Activated CD4-positive, alpha-beta T cell treated with anti-CD3 and anti-CD28 coated beads, Interleukin-2, amount 10 ng/mL, durations not matched to agents 7 days and 5 days (primary cell): ENCODE measurements at places on chromosomes 1 and 21.

- no peak for DNase-seq
Observed at GRCh38 chr1:89382479-89382878, 18.6 kb downstream of the GBP6 start.

GRCh38 chr1:218507355-218508002, 162.3 kb downstream of the TGFB2 start:
- DNase-seq, result no peak

DNA sequence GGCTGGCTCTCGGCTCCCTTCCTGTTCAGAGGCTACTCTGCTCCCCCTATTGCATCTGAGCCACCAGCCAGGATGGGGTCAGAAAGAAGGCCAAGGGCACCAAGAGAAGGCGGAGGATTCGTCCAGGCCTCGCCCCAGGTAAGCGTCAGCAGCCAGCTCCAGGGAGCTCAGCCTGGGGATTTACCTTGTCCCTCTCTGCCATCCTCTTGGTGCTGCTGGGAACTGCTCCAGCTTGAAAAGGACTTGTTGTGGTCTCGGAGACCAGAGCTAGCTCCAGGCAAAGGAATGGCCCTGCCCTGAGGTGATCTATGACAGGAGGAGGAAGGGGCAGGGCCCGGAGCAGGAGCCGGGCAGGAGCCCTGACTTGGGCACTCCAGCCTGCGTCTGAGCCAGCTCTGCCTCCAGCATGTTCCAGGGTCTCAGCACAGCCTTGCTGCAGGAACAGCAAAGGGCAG, 113.7 kb upstream of the IFFO2 start:
- DNase-seq, result no peak

DNA sequence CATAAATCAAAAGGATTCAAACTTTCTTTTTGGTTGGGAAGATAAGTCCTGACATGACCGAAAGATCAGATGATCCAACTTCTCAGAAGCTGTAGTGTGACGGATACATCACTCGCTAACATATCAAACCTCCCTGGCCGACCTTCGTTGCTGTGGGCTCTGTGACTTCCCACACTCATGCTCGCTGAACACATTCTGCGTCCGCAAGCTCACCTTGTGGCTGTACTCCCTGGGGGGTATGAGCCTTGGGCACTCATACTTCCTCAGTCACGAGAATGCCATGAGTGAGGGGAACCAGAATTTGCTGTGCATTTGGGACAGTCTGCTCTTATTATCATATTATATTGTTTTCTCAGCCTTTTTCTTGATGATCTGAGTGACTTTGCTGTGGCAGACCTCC, 105.4 kb downstream of the RWDD3 start:
- no peak for DNase-seq

GRCh38 chr1:245651093-245651492, 496.3 kb downstream of the KIF26B start:
- no peak for DNase-seq

- no peak for DNase-seq
Observed at GRCh38 chr1:35231287-35231686, 37.2 kb upstream of the ZMYM4 start.

DNA sequence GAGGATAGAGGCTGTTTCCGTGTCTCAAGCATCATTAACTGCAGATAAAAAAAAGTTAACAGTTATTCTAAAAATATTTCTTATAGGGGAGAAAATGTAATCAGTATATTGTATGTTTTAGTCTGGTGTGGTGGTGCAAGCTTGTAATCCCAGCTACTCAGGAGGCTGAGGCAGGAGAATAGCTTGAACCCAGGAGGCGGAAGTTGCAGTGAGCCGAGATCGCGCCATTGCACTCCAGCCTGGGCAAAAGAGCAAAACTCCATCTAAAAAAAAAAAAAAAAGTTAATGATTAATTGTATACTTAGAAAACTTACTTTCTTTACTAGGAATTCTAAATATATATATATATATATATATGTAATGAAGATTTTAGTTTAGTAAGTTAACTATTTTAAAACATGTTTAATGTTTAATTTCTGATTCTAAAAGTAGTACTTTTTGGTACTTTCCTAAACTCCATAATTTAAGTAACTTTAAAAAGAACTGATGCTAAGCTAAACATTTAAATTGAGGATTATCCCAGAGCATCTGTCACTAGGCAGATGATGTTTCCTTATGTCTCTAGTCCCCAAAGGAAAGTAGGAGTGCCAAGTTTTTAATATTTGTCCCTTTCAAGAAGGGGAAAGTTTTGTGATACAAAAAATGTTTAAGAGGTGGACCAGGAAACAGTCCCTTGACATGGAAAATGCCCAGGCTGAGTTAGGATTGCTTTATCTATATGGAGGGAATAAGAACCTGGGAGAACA, 66.3 kb downstream of the DYRK1A start:
- no peak for DNase-seq

DNA sequence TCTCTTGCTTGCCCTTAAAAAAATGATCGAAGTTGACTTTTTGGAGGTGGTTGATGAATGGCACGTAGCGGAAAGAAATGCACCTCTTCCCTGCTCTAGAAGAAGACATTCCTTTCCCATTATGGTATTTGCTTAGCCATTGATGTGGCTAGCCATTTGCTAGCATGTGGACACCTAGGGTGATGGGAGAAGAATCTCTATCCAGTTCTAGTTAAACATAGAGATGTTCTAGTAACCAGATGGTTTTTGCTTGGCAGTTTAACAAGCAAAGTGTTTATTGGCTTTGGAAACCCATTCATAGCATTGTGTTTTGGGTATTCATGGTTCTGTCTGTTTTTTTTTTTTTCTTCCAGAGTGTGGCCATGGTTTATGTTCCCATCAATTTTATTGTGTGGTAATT, 78.9 kb downstream of the KCNJ6 start:
- DNase-seq, result no peak

GRCh38 chr1:83704350-83704749, 294.6 kb downstream of the TTLL7 start:
- DNase-seq, result no peak

GRCh38 chr1:201359031-201359872, 18.2 kb downstream of the TNNT2 start:
- no peak for DNase-seq

DNA sequence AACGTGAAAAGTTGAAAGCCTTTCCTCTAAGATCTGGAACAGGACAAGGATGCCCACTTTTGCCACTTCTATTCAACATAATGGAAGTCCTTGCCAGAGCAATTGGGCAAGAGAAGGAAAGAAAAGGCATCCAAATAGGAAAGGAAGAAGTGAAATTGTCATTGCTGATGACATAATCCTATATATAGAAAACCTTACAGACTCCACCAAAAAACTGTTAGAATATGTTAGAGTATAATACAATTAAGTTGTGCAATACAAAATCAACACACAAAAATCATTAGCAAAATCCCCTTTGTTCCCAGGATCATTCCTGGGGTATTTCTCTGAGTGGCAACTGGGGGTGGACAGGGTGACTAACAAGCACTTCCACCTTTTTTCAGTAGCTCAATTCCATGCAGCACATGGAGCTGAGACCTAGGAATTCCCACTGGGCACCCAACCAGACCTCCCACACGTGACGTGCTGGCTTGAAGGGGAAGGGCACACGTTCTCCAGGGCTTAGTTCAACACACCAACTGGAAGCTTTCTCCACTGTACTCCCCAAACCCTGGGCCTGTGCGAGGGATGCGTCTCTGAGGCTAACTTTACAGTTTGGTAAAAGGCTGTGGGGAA, 9.6 kb downstream of the STUM start:
- no peak for DNase-seq

- no peak for DNase-seq
Observed at GRCh38 chr1:167628741-167629515, 1.1 kb upstream of the RCSD1 start.
